Lung microvascular endothelial cell (primary cell): ENCODE measurements at places on chromosomes 7 and 10. TPM values are rescaled to one million over a fixed set of nuclear protein-coding genes. Genes with fewer than 3 reads are reported as not detected.

- no peak for DNase-seq
Measured at GRCh38 chr7:104906032-104906431, 108.0 kb upstream of the KMT2E start.

GRCh38 chr10:45547207-45547606 is 125.4 kb downstream of the ZFAND4 start:
- no peak for DNase-seq

GRCh38 chr10:117271427-117271826 is 30.5 kb downstream of the SLC18A2 start:
- DNase-seq, result no peak

DNA sequence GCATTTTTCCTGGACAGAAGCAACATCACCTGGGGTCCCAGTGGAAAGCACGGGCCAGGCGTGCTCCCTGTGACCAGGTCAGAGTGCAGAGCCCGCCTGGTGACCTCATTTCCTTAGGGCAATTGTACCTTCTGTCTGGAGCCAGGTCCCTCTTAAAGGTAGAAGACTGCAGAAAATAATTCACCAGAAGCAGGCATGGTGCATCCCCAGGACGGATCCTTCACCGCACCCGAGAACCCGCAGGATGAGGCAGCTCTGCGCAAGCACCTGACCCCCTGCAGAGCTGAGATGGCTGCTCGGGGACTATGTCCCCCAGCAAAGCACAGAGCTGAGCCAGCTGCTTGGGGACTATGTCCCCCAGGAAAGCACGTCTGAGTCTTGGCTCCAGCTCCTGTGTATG is 557.6 kb downstream of the PTPRN2 start:
- DNase-seq, result no peak

GRCh38 chr7:31957090-31957720 is 113.0 kb downstream of the PDE1C start:
- DNase-seq, result peak; percentile 51

DNA sequence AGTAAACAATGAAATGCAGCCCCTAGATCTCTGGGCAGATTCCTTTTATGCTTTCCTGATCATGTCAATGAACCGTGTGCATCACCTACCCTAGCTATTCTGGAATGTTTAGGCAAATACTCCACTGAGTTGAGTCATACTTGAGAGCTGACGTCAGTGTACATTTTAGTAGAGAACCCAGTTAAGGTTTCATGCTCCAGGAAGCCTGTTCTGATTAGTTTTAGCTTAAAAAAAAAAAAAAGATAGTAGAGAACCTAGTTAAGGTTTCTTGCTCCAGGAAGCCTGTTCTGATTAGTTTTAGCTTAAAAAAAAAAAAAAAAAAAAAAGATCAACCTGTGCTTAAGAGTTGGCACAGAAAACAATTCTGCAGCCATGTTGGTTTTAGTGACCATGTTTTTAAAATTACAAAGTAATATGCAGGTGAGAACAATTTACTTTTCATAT is 3.7 kb upstream of the MCU start:
- peak; percentile 76 for DNase-seq

DNA sequence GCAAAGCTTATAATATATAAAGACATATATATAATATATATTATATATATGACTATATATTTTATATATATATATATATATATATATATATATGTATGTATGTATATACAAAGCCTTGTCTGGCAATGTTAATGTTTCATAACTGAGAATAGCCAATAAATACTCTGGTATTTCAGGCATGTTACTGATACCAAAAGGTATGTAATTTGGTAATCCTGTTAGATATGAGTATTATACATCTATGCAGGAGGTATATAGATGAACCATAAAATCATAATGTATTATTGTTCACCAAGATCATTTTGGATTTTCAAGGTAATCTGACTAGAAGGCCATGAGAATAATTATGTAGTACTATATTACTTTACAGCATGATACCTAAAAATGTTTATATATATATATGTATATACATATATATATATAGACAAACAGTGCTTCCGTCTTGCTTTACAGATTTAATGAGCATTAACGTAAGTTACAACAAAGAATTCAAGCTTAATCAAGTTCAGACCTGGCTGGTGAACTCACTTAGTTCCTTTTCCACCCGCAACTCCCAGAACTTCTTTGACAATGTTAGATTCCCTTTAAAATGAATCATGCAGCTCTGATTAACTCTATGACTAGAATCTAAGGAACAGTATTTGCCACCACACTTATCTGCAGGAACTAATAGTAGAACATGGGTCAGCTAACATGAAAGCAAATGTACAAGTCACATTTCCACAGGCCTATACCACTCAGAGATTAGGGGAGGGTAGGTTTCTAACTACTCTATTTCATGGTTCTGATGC is 82.7 kb downstream of the SLC25A13 start:
- DNase-seq, result peak; percentile 31

BMPER gene
- 0.40 and 0.44 TPM in 2 replicates for total RNA-seq

GRCh38 chr7:23672033-23672432 is 8.0 kb upstream of the FAM221A start:
- DNase-seq, result no peak

- DNase-seq, result no peak
Measured at GRCh38 chr10:131647789-131648188, 253.0 kb upstream of the PPP2R2D start.

- no peak for DNase-seq
Measured at GRCh38 chr7:82745820-82746219, 302.2 kb upstream of the CACNA2D1 start.

NRG3 gene
- 5.2 and 10.7 TPM in 2 replicates for total RNA-seq

DNA sequence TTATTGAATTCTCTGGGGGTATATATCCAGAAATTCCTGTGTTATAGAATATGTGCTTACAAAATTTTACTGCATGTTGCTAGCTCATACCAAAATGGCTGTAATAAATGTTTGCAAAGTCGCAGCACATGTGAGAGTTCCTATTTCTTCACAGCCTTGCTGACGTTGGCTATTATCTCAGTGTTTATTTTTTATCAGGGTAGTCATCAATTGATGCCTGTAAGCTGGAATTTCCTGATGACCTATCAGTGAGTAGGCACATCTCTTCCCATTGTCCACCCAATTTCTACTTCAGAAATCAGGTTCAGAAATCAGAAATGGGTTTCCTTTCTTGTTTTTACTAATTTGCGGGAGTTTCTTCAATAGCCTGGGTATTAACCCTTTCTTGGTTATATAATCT is 268.1 kb upstream of the FZD8 start:
- peak; percentile 70 for DNase-seq

DNA sequence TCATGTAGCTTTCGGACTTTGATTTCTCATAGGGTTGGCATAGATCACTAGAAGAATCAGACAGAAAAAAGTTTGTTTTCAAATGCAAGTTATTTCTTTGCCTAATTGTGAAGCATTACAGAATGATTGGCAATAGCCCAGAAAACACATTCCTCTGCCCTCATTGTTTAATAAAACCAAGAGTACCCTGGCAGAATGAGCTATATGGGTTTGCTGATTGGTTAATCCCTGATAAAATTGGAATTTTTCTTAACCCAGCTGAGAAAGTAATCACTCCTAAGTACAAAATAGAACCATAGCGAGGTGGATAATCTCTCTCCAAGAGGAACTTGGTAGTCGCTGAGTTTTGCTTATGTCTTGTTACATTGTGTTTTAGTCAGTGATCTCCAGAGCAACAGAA is 30.9 kb upstream of the CREB5 start:
- no peak for DNase-seq

- DNase-seq, result no peak
Measured at GRCh38 chr10:94549221-94549620, 3.6 kb downstream of the HELLS start.

ELFN1 gene
- under 0.01 and 0.44 TPM in 2 replicates for total RNA-seq

DNA sequence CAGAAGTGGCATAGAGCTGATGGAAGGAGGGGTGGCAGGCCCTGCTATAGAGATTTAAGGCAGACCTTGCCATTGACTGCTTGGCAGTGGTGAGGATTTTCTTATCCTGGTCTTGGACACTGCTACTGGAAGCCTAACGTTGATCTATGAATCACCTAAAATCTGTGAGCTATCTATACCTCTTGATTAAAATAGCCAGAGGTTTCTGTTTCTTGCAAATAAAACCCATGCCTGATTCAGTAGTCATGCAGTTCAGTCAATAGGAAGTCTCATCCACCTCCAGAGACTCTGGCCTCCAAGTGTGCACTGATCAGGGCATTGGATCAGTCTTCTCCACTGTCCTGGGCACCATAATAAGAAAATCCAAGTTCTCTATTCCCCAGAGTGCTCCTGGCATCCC is 286.5 kb downstream of the PTEN start:
- no peak for DNase-seq

DNA sequence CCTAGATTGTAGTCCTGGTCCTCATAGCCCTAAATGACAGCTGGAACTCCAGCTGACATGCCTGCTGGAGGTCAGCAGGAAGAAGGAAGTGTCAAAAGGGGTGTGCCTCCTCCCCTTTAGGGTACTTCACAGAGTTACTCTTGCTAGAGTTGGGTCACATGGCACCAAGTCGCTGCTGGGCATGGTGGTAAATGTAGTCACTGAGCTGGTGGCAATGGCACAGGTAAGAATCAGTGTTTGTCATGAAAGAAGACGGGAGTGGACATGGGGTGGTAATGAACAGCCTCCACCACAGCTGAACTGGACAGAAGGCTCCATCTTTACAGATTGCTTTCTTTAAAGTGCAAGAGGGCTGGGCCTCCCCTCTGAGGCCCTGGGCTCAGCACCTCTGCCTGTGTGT is 122.3 kb downstream of the ACTR3B start:
- DNase-seq, result no peak

OR2AE1 gene
- total RNA-seq, result 0.22 TPM in 1 of 2 replicates, not detected in the other

DNA sequence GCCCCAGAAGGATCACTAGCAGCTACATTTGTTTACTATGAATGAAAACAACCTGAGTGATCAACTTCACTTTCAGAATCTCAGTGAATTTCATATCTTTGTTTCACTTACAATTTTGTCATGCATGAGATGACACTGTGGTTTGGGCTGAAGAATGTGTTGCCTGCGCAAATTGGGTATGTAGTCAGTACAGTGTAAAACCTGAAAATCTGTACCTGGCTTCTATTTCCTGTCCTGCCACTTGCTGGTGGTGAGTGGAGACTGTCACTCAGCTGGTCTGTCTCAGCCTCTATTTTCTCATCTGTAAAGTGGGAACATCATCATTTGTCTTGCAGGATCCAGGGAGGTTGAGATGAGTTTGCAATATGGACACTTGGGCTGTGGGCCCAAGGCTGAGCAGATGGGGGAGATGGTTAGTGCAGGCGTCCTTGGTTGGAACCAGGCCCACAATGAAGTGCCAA is 118.0 kb downstream of the WDFY4 start:
- DNase-seq, result no peak

PPIA gene
- 1,180 and 1,502 TPM in 2 replicates for total RNA-seq

CNPY1 gene
- not detected in 2 replicates for total RNA-seq

C7orf33 gene
- total RNA-seq, result not detected in 2 replicates

GRCh38 chr7:44491229-44491628 is 771 bp upstream of the NUDCD3 start:
- DNase-seq, result no peak

DNA sequence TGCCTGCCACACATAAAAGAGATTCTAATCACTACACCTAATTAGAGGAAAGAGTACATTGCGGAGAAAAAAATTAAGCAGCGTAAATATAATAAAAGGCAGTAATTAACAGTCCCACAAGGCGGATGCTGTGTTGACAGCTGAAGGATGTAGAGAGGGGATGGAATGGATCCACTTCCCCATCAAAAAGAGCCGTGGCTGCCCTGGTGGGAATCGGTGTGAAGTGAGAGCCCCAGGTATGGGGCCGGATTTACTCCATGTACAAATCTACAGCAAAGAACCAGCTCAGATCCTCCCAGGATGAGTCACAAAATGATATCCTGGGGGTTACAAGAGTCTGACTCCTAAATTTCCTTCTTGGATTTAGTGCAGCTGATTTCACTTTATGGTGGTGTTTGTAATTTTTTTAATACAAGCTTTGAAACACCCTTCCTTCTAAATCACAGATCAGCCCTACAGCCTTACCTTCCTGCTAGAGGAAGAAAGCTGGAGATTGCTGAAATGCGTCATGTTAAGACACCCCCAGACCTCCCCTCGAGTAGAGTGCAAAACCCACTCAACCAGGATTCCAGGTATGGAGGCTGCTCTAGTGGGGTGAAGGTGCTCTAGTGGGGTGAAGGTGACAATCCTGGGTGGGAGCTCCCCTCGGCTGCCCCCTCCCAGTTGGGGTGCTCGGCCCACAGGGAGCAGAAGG is 398.4 kb downstream of the PLXNA4 start:
- DNase-seq, result no peak

GRCh38 chr7:3312583-3312982 is 11.5 kb downstream of the SDK1 start:
- no peak for DNase-seq

POU6F2 gene
- total RNA-seq, result not detected in 2 replicates

- DNase-seq, result no peak
Measured at GRCh38 chr10:58622246-58622645, 109.6 kb downstream of the BICC1 start.

DNA sequence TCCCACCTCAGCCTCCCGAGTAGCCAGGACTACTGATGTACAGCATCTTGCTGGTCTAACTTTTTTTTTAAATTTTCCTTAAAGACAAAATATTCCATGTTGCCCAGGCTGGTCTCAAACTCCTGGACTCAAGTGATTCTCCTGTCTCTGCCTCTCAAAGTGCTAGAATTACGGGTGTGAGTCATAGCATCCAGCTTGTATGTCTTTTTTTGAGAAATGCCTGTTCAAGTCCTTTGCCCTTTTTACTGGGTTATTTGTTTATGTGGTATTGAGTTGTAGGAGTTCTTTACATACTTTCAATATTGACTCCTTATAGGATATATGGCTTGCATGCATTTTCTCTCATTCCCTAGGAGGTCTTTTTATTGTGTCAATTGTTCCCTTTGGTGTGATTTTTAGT is 486.4 kb downstream of the MAGI2 start:
- DNase-seq, result no peak

STK31 gene
- 0.20 and 0.22 TPM in 2 replicates for total RNA-seq

ITGB1 gene
- 1,017 and 1,090 TPM in 2 replicates for total RNA-seq

DNA sequence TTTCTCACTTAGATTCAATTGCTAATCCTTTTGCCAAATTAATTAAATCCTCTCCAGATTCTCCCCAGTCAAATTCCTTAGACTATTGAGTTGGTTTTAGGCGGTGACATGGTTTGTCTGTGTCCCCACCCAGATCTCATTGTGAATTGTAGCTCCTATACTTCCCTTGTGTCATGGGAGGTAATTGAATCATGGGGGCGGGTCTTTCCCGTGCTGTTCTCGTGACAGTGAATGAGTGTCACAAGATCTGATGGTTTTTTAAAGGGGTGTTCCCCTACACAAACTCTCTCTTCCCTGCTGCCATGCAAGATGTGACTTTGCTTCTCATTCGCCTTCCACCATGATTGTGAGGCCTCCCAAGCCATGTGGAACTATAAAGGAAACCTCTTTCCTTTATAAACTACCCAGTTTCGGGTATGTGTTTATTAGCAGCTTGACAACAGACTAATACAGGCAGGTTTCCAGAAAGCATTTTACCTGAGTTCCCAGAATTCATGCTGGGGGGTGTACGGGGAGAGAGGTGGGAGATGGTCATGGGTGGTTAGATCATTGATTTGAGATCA is 44.7 kb upstream of the GARS1 start:
- DNase-seq, result peak; percentile 84

- peak; percentile 75 for DNase-seq
Measured at GRCh38 chr10:132229834-132230556, 43.2 kb downstream of the DPYSL4 start.

- DNase-seq, result peak; percentile 67
Measured at GRCh38 chr7:142459551-142459963, 201.7 kb upstream of the PRSS58 start.
